ENCODE measurements at places on chromosomes 7 and 10.

DNA sequence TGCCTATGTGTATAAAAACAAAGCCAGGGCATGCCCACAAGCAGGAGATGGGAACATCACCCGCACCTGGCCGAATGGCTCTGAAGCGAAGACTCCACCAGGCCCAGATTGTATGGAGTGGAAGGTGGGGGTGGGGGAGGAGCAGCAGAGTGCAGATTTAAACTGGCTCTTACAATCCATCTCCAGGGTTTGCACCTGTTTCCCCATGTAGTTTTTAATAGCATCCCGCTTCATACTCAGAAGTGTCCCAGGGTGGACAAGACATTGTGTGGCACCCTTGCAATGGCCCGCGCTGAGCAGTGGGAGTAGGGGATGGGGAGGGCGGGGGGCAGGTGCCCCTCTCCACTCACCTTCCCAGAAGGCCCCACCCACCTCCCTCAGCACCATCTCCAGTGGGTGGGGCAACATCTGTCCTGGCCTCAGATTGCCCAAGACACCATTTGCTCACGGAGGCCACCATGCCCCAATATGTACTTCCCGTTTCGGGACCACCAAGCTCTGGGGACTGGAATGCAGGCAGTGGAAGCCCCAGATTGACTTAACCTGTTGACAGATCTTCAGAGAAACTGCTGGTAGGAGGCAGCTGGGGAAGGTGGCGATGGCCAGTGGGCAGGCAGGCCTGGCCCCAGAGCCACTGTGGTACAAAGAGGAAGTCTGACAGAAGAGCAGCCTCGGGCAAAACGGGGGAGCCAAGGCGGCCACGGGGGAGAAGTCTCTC, 23.0 kb downstream of the VSIR start:
- DNase-seq: no peak

DNA sequence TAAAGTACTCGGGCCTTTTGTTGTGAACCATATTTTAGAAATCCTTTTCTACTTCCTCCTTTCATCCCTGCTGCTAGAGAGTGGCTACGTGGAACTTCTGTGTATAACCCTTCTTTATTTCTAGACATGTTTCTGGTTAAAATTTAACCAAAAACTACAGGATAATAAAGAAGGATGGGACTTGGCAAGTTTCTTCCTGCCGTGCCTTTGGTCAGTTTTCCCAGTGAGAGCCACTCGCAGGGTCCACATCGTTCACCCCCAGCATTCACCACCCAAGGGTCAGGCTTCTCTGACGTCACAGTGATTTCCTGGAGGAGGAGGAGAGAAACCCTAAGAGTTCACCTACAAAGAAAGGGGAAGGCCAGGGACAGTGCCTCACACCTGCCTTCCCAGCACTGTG, 45.4 kb downstream of the NKX6-2 start:
- DNase-seq: no peak

DNA sequence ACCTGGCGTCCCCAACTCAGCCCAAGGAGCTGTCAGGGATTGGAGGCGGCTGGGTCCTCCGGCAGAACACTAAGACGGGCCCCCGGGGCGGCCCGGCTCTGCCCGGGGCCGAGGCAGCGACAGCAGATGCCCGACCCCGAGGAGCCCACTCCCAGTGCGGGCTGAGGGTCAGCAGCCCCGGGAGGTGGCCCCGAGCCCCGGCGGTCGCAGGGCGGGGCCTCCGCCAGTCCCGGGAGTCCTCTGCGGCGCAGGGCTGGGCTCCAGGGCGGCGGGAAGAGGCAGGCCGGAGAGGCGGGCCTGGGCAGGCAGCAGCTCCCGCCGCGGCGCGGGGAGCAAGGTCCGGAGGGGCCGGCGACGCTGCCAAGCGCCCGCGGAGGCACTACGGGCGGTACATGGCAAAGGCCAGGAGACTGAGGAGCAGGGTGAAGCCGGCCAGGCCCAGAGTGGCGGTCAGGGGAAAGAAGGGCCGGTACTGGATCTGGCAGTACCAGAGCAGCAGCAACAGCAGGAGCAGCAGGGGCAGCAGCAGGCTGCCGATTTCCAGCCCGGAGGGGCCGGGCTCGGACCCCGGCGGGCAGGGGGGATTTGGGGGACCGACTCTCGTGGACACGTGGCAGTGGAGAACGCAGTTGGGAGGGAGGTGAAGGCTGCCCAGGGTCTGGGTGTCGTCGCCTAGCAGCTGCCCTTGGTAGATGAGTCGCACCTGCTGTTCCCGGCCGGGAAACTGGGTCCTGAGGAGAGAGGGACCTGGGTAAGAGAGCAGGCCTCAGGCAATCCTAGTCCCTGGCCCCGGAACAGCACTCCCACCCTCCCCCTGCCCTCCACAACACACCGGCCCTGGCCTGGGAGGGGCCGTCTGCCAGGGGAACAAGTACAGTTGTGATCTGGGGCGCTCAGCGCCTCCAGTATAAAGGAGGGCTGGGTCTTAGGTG, 827 bp upstream of the FASTK start:
- no peak for DNase-seq

DNA sequence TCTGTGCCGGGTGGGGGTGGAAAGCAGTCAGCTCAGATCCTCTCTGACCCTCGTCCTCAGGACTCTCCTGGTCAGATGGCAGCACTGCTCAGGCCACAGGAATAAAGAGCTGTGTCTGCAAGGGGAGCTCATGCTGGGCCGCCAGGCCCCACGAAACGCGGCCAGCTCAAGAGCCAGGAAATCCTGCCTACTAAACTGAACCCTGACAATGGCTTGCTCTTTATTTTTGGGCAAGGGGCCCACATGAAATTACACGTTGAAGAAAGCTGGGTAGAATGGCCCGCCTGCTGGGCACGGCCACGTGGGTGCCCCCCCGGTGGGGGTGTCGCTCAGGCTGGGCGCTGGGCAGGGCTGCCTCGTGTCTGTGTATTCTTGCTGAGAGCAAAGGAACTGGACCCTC, 103.0 kb downstream of the ITIH5 start:
- DNase-seq: no peak

- DNase-seq: no peak
Observed at GRCh38 chr7:48140001-48140681, 31.1 kb upstream of the ABCA13 start.

DNA sequence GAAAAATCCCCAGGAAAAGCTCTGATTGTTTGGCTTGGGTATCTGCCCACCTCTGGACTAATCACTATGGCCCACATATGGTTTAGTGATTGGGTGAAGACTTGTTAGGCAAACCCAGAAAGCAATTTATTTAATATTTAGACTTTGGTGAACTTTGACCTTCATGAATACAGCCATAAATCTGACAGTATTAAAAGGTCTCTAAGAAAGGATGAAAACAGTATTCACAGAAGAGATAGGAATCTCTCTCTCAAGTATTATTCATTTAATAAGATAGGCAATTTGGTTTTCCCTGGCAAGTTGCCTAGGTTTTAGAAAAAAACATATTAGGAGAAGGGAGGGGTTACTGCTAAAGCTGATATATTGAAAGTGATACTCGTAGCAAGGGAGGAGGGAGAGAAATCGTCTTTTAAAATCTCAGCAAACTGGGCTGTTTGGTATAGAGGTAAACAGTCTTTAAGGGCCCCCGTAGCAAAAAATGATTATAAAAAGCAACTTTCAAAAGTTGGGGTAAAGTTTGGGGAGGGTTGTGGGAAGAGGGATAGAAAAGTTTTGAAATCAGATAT, 57.1 kb downstream of the LSMEM1 start:
- DNase-seq: no peak

- no peak for DNase-seq
Observed at GRCh38 chr10:61942604-61943461, 41.3 kb downstream of the ARID5B start.

DNA sequence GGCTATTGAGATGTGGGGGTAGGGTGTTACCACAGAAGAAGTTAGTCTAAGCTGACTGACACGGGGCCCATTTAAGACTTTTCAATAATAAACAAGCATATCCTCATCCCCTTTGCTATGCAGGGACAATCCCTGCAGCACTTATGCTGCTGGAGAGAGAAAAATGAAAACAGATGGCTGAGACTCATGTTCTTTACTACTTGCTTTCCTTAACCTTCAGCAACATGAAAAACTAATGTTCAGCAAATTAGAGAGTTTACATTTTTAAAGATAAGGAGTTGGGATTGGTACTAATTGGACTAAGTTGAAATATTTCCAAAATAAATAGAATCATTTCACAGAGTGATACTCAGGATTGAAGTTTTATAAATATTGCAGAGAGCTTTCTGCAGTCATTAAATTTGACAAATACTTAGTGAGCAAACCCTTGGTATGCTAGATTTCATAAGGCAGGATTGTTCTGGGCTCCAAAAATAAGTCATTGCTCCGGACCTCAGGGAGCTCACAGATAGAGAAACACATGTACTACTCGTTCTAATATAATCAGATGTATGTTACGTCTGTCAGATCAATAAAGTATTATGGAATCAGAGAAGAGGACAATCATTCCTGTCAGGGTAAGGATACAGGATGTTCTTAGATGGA, 147.1 kb upstream of the LRRN3 start:
- no peak for DNase-seq

DNA sequence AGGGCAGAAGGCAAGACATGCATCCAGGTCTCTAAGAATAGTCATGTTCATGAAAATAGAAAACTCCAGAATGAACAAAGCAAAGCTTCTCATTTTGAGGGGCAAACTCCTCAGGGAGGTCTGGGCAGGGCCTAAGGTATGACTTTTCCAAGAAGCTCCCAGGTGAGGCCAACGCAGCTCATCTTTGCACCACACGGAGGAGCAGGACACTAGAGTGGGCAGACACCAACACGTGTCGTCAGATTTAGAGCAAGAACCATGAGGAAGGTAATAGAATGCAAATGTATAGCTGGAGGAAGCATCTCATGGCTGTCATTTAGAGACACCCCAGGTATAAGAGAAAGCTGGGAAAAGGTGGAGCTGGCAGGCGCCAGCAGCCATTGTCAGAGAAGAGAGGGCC, 95.7 kb downstream of the WDFY4 start:
- DNase-seq: no peak

DNA sequence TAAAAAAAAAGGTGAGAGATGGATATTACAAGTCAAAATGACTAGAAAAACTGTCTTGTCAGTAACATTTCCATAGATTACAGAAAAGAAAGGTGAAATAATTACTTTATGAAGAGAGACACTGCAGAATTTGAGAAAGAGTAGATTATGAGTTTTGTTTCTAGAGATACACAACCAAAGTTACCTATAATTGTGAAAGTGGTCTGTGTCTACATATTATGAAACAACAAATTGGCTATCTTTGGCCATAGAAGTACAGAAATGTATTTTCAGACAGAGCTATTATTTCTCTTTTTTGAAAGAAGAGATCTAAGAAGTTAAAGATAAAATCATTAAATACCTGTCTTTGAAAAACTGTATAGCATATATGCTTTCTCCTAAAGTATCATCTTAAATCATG, 30.1 kb downstream of the KCND2 start:
- no peak for DNase-seq

- DNase-seq: no peak
Observed at GRCh38 chr7:116543664-116544063, 18.8 kb downstream of the CAV1 start.

- DNase-seq: no peak
Observed at GRCh38 chr10:3895045-3895631, 110.1 kb upstream of the KLF6 start.

DNA sequence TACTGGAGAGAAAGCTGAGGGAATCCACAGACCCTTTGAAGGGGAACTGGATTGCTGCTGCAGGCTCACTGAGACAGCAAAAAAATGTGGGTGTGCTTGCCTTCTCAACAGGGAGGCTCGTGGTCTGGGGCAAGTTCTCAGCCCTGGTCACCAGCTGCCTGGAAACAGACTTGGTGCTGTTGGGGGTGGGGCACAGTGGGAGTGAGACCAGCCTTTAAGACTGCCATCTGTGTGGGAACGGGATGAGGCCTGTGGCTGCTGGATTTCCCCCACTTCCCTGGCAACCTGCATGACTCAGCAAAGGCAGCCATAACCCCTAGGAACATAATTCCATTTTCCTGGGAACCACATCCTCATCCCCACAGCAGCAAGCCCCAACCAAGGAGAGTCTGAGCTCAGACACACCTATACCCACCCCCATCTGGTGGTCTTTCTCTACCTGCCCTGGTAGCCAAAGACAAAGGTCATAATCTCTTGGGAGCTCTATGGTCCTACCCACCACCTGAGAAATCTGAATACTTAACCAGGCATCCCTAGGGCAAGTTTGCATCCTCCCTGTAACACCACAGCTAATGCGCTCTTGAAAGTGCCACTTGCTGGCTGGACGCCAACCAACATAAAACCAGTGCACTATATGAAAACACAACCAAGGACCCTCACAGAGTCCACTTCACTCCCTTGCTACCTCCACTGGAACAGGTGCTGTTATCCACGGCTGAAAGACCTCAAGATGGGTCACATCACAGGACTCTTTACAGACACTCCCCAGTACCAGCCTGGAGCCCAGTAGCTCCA, 45.0 kb upstream of the TFEC start:
- DNase-seq: no peak

DNA sequence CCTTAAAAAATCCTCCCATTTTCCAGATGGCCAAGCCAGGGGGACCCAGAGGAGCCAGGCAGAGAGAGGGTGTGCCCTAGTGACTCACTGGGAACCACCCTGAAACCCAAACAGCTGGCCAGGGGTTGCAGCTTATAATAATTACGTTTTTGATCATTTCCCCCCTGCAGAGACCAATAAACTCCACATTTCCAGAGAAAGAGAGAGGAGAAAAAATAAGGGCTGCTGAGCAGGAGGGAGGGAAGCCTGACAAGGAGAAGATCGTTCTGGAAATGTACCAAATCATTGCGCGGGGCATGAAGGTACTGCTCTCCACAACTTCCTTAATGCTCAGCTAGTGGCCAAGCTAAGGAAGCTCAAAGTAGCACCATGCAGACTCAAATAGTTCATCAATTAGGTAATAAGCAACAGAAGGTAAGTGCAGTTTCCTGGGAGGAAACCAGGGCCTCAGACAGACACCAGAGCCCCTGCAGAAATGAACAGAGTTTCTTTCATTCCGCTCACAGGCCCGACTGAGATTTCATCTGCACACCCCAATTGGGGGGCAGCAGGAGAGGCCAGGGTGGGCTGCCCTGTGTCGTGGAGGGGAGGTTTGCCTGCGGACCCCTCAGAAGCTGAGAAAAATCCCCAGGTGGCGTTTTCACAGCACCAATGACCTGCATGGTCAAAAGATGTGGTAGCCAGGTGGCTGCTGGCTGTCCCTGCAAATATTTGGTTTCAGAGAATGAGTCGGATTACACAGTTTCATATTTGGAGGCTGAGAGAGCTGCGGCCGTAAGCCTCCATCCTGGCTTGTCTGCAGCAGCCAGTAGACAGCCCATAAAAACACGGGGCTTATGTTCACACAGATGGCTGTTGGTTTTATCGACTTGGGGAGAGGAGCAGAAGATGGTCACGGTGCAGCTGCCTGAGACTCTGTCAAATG, 153.2 kb upstream of the LYZL2 start:
- DNase-seq: no peak

GRCh38 chr7:28586736-28587135, 174.4 kb downstream of the CREB5 start:
- no peak for DNase-seq

GRCh38 chr7:25031432-25031831, 51.5 kb upstream of the OSBPL3 start:
- DNase-seq: no peak

DNA sequence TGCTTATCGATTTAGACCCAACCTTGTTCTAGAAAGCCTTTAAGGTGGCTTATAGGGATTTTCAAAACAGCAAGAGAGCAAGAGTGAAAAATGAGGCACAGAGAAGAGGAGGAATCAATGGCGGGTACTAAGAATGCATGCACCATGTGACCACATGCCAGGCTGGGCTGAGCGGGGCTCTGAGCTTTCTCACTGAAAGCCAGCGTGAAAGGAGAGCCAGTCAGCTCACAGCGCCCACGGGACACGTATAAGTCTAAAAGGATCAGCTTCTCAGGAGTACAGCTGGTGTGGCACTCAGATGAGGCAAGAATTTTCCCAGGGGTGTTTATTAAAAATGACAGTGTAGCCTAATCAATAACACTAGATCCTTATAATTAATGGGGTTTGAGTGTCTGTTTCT, 114.3 kb downstream of the SLIT1 start:
- no peak for DNase-seq

Measured in esophagus squamous epithelium (tissue), 5 donors.